Activated CD8-positive, alpha-beta T cell treated with anti-CD3 and anti-CD28 coated beads for 36 hours (primary cell): ENCODE measurements at places on chromosomes 11 and 22. TPM values are rescaled to one million over a fixed set of nuclear protein-coding genes. Genes with fewer than 3 reads are reported as not detected.

Gene SLC25A45
- 12.8 TPM for total RNA-seq

Gene PCF11
- 53.9 TPM for total RNA-seq

- peak; percentile 91 for DNase-seq
These were observed 796 bp upstream of the YIF1A start for GRCh38 chr11:66289548-66290329.

- DNase-seq = no peak
These were observed 54.1 kb downstream of the ANO5 start for GRCh38 chr11:22246992-22247391.

DNA sequence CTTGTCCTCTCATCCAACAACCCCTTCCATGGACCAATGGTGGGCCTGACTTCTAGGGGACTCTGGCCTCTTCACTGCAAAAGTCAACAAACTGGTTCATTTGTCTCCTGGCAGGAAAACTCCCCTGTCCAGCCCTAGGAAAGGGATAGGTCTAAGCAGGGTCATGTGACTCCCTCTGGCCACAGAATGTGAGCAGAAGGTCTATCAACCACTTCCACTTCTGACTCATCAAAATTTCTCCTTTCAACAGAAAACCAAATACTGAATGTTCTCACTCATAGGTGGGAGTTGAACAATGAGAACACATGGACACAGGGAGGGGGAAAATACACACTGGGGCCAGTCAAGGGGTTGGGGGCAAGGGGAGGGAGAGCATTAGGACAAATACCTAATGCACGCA lies 1.3 kb upstream of the ISX start:
- DNase-seq = peak; percentile 4

DNA sequence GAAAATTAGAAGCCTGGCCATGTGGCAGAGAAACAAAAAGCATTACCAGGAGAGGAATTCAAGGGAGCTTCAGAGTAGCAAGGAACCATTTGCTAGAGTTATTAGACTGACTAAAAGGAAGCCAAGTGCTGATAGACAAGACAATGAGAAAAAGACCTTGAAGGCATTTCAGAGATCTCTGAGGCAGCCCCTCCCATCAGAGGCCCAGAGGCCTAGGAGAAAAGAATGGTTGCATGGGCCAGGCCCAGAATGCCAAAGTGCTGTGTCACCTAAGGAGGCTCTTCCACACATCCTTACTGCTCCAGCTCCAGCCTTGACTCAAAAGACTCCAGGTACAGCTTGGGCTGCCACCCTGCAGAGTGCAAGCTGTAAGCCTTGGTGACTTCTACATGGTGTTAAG lies 61.8 kb upstream of the POU2AF2 start:
- no peak for DNase-seq

DNA sequence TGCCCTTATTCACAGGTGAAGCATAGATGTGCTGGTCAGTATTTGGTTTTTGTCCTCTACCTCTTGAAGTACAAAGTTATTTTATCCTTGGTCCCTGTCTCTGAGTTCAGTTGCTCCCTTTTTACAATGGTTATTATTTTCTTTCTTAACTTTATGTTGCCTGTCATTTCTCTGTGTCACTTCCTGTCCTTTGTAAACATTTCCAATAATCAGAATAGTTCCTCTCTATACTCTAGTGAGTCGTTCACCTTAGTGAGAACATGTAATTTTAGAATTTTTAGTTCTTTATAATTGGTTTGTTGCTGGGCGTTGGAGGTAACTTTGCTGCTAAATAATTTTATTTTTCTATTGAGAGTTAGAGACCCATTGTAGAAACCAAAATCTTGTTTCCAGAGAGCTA lies 16.0 kb downstream of the CSTPP1 start:
- no peak for DNase-seq

GRCh38 chr11:62539238-62539925 lies 7.2 kb downstream of the AHNAK start:
- DNase-seq = peak; percentile 76

DNA sequence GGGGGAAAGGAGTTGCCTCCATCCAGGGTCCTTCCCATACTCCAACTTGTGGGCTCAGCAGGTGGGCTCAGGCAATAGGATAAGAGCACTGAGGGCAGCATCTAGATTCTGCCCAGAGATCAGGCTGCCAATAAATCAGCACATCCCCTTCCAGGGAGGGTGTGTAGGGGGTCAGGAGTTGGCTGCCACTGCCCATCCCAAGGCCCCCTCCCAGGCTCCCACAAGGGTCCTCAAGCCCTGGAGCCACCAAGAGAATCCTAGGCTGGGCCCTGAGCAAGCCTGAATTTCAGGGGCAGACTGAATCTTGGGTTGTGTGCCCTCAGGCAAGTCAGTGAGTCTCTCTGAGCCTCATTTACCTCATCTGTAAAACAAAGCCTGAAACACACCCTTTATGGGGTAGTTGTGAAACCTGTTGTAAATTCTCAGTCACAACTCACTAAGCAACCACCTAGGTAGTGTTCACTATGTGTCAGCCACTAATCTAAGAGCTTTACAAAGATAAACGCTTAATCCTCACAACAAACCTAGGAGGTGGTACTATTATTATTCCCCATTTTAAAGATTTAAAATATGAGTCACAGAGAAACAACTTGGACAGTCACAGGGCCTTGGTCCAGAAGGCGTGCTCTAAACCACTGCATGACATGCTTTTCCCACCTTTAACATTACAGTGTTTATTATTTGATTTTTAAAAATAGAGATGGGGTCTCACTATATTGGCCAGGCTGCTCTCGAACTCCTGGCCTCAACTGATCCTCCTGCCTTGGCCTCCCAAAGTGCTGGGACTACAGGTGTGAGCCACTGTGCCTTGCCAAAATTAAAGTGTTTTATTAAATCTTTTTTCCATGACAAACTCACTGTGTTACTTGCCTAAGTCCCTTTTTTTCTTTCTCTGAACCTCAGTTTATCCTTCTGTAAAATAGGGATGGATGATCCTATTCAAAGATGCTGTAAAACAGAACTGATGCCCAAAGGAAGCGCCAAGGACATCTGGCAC lies 36.2 kb downstream of the LMO1 start:
- DNase-seq = no peak

GRCh38 chr11:64804346-64805210 lies 1.6 kb upstream of the MAP4K2 start:
- peak; percentile 28 for DNase-seq

GRCh38 chr11:706957-707816 lies 1.2 kb downstream of the EPS8L2 start:
- DNase-seq = no peak

- DNase-seq = no peak
These were observed 8.9 kb downstream of the IMMP1L start for GRCh38 chr11:31500560-31500959.

- no peak for DNase-seq
These were observed 14.6 kb downstream of the GLB1L2 start for GRCh38 chr11:134346101-134346975.

GRCh38 chr11:19337779-19338178 lies 97.0 kb upstream of the E2F8 start:
- no peak for DNase-seq

DNA sequence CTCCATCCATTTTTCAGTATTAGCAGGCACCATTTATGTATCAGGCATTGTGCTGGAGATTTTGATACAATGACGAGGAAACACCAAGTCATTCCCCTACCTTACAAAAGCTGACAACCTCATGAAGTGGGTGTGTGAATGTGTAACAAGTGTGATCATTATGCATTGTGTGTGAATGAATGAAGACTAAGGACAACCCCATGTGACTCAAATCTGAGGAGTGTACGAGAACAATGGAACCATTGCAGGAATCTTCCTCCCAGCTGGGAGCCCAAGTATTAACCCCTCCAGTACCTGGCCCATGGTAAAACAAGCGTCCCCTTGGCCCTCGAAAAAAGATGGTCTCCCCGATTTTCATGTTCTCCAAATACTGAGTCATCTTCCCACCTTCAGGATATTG lies 4.4 kb downstream of the CYB5R2 start:
- no peak for DNase-seq

GRCh38 chr22:45268167-45268957 lies 16.4 kb upstream of the UPK3A start:
- no peak for DNase-seq
